ENCODE measurements at places on chromosomes 5 and 9.

GRCh38 chr5:137286025-137286610 is 213.0 kb downstream of the SPOCK1 start:
- no peak for DNase-seq

DNA sequence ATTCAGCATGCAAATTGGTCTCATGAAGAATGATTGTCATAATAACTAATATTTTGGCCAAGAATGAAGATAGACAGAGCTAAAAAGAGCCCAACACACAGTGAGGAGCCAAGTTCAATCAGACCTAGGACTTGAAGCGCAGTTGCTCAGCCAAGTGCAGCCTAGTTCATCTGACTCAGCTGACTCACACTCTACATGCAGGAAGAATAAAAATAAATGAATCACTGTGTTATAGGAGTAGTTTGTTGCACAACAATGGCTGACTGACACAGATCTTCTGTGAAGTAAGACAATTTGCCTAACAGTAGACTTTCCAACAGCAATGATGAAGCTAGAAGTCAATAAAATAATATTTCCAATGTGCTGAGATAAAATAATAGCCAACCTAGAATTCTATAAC is 261.5 kb downstream of the CEMIP2 start:
- DNase-seq = no peak

GRCh38 chr5:74212336-74212735 is 428.2 kb downstream of the ENC1 start:
- no peak for DNase-seq

- DNase-seq = no peak
Measured at GRCh38 chr5:82397741-82398320, 119.7 kb upstream of the RPS23 start.

- DNase-seq = no peak
Measured at GRCh38 chr5:158154226-158155005, 295.5 kb upstream of the CLINT1 start.

GRCh38 chr5:134420343-134420742 is 8.7 kb upstream of the CDKN2AIPNL start:
- DNase-seq = no peak

GRCh38 chr9:21096172-21096900 is 18.6 kb upstream of the IFNB1 start:
- DNase-seq = no peak

DNA sequence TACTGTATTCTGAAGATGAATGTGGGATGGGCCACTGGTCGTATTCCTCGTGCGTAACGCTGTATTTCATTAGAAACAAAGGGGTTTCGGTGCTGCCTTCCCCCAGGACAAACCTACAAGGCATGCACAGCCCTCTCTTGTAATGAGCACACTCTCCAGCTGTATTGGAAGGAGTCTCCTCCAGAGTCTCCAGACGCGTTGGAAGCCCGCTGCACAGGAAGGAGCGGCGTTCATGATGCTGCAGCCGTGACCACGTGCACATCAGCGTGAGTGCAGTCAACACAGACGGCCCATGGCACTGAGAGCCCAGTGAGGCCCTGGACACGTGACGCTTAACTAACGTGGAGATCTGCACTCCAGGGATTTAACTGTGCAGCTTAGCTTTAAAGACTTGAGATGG is 209.0 kb upstream of the IRX1 start:
- DNase-seq = no peak

GRCh38 chr9:29285818-29286217 is 1712.5 kb upstream of the C9orf72 start:
- DNase-seq = no peak

DNA sequence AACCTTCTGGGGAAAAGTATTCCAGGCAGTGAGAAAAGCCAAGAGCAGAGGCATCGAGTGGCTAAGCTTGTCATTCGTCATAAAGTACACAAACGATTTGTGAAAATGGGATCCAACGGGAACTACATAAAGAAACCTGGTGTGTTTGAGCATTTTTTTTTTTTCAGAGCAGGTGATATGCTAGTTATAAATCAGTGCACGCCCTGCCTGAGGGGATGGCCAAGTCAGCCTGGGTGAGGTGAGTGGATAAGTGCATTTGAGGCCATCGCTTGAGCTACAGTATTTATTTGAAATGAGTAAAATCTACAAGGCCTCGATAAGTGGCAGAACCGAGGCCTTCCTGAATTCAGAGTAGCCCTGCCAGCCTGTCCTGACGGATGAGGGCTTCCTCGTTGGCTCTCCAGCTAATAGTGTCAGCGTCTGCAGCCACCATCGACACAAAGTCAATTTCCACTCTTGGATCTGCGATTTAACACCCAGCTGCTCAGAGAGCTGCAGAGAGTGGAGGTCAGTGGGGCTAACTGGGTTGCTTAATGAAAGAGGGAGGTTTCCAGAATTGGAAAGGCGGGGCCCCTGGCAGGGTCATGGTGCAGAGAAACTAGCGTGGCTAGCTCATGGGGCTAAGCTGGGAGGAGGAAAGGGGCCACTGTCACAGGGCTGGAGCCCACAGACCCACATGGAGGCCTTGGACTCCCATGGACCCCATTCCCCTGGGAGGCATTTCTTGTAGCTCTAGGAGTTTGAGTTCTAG is 27.3 kb downstream of the PPARGC1B start:
- DNase-seq = no peak

- DNase-seq = no peak
Measured at GRCh38 chr5:107532169-107532878, 138.4 kb downstream of the EFNA5 start.

- peak; percentile 20 for DNase-seq
Measured at GRCh38 chr9:82606492-82607382, 456.2 kb downstream of the RASEF start.

DNA sequence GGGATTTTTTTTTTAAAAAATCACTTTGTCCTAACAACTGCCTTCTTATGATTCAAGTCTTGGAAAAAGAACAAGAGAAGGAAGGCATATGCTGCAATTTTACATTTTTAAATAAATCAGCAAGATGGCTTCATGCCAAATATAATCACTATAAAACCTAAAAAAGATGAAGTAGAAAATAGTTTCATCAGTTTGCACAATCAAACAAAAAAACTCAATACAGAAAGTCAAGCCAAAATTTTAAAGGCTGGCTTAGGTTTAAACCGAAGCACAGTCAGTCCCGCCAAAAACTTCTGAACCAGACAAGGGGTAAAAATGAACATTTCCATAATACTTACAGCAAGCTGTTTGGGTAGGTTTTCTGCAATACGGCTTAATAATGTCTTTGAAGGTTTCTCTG is 57.3 kb downstream of the ZFR start:
- DNase-seq = no peak

DNA sequence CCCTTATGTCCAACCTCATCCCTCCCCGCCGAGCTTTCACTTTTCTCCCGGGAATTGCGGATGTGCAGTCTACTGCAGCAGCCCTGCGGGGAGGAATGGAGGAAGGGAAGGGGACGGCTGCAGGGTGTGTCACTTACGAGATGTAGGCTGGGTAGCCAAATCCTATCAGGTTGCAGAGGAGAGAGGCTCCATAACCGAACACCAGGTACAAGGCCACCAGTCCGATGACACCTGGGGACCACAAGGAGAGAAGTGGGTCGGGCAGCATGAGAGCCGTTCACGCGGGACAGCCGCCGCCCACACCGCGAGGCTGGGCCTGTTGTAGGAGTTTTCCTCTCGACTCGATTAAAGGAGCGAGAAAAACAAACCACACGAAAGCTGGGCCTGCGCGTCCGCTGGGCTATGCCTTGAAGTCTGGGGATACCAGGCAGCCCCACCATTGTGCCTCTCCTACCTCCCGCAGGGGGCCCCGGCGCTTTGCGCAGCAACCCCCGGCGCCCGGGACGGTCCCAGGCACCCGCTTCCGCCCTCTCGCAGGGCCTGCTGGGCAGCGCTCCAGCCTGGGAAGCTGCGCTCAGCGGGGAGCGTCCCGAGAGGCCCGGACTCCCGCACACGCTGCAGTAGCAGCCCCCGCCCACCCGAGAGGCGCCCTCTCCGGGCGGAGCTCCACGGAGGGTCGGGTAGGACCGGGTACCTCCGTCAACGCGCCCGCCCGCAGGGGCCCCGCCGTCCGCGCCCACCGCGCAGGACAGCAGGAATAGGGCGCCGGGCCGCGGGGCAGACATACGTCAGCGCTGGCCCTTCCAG is 798 bp downstream of the REEP5 start:
- no peak for DNase-seq

DNA sequence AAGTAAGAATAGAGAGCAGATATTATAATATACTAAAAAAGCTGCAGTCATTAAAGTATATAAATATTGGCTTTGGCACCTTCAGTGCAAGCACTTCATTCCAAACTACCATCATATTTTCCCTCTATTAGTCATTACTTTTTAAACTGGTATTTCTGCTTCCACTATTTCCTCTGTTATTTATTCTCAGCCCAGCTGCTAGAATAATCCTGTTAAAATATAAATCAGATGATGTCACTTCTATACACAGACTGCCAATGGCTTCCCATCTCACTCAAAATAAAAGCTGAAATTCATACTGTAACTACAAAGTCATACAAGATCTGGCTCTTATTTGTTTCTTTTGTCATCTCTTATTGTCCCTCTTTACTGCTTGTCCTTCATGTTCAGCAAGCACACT is 432.9 kb downstream of the TLE4 start:
- no peak for DNase-seq

GRCh38 chr9:70169222-70169621 is 89.6 kb upstream of the SMC5 start:
- DNase-seq = no peak

DNA sequence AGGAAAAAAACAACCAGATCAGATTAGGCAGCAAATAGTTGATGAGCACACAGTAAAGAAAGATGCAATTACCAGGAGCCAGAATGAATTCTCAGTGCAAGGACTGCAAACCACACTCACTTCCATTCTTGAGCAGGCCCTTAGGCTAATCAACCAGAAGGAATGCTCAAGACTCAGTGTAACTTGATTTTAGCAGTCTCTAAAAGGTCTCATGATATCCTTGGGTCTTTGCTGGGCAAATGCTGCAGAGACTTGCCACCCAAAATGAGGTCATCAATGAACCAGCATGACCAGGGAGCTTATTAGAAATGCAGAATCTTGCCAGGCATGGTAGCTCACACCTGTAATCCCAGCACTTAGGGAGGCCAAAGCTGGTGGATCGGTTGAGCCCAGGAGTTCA is 20.1 kb upstream of the TMEM245 start:
- no peak for DNase-seq

DNA sequence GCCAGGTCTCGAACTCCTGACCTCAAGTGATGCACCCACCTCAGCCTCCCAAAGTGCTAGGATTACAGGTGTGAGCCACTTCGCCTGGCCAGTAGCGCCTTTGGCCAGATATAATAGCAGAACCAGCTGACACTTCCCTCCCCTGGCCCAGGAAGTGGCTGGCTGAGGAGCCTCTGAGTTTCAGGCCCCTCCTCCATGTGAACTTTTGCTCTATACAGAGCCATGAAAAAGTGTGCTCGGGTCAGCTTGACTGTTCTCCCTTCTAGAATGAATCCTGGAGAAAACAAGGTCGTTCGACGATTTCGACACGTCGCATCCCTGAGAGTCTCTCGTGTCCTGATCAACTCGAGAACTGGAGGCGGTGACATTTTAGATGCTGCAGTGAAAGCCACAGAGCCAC is 8.6 kb upstream of the ZDHHC12 start:
- DNase-seq = no peak

GRCh38 chr9:121122246-121123032 is 47.7 kb downstream of the CNTRL start:
- DNase-seq = no peak

DNA sequence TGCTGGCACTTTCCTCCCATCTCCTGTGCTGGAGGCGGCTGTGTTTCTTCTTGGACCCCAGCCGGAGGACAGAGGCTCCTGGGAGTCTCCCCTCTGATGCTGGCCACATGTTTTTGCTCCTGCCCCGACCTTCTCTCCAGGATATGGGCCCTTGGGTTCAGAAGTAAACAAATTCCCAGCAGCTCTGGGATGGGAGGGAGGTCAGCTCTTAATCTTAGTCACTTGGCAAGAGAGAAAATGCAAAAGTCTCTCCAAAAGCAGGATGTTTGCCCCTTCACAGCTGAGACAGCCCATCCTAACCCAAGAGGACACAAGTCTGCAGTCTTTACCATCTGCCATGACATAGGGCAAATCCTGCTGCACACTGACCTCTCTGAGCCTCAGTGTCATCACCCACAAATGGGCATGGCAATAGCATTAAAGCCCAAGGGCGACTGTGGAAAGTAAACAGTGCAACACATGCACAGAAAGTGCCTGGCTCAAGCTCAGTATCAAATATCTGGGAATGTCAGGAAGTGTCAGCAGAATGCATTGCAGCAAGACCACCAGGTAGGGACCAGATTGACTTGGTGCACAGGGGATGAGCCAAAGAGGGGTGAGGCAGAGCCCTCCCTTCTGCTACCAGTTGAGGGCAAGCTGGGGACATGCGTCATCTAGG is 117.0 kb upstream of the CXCL14 start:
- no peak for DNase-seq

DNA sequence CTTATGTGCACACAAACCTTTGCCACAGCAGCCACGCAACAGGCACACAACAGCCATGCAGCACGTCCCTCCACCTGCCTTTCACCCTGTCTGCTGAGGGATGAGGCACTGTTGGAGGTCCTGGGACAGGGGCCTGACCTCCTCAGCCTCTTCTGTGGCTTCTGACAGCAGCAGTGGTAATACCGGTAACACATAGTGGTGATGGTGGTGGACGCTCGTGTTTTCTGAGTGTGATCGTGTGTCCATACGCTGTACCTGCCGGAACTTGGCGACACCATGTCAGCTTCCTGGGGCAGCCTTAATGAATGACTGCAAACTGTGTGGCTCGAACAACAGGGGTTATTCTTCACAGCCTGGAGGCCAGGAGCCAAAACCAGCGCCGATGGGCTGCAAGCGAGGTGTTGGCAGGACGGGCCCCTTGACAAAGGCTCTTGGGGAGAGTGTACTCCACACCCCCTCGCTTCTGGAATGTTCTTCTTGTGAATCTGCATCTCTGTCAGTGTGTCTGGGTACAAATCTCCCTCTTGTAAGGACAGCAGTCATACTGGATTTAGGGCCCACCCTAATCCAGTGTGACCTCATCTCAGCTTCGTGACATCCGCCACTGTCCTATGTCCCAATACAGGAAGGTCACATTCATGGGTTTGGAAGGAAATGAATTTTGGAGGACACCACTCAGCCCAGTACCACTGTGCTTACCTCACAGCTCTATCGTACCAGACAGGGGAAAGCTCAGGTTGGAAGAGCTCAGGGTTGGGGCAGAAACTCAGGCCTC is 55.3 kb upstream of the EXOC3 start:
- DNase-seq = no peak

DNA sequence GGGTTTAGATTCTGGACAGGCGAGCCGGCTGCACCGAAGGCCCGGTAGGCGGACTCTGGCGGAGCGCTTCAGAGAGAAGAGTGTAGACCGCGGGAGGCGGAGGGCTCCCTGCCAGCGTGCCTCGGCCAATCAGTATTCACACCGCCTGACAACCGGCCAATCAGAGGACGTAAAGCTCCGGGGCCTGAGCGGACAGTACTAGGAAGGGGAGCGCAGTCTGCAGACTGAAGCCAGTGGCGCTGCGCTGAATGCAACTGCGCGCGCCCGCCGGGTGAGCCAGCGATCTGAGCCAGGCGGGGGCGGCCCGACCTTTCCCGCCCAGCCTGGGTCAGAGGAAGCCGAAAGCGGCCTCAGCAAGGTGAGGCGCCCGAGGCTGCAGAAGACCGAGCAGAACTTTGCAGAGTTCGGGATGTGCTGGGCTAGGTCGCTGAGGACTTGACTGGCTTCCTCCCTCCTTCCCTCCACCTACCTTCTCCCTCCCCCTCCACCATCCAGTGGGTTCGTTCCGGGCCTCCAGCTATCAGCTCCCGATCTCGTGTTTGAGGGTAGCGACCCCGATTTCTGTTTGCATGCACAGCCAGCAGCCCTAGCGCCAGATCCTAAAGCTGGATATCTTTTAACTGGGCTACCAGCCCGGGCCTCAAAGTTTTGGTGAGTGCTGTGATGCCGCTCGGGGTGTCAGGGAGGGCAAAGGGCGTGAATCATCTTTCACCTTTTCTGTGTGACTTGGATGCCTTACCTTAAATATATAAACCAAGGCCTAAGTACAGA is at the start of gene DMRT2:
Gene DMRT2 (plus strand): TSS at position 233 of the 771 bp plus-strand sequence. CDS start 1,257 bp downstream, outside the sequence.
- DNase-seq = no peak

Data from NCI-H1417 treated with DMSO at 0.1 percent for 48 hours (cell line).